Memory B cell (primary cell): ENCODE measurements at places on chromosomes 6 and 20.
A peak's percentile ranks its signal among the peaks of the same experiment; 100 is the strongest.

- no peaks in the 10 kb centered on the region for H3K4me1 ChIP-seq
- H3K27ac ChIP-seq, result no peak overlapping the region
- H3K27me3 ChIP-seq, result no peaks in the 10 kb centered on the region
- H3K4me3 ChIP-seq, result no peak overlapping the region
- no peak for DNase-seq
- no peaks in the 10 kb centered on the region for H3K36me3 ChIP-seq
Observed at GRCh38 chr6:146673069-146673468, 74.3 kb downstream of the ADGB start.

DNA sequence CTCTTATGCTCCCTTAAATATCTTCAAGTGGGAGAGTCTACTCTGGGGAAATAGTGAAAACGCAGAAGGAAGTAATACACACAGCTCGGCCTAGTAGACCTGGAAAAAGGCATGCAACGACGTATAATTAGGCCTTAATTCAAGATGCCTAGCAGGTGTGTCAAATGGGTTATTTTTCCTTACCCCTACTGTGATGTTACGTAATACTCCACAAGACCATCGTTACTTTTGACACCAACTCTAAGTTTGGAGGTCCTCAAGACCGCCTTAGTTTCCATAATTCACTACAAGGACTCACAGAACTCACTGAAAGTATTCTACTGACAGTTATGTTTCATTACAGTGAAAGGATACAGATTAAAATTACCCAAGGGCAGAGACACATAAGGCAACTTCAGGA lies 1024.3 kb upstream of the MAP3K7 start:
- H3K36me3 ChIP-seq, result no peaks in the 10 kb centered on the region
- no peaks in the 10 kb centered on the region for H3K27me3 ChIP-seq
- H3K4me3 ChIP-seq, result no peak overlapping the region
- H3K4me1 ChIP-seq, result no peaks in the 10 kb centered on the region

DNA sequence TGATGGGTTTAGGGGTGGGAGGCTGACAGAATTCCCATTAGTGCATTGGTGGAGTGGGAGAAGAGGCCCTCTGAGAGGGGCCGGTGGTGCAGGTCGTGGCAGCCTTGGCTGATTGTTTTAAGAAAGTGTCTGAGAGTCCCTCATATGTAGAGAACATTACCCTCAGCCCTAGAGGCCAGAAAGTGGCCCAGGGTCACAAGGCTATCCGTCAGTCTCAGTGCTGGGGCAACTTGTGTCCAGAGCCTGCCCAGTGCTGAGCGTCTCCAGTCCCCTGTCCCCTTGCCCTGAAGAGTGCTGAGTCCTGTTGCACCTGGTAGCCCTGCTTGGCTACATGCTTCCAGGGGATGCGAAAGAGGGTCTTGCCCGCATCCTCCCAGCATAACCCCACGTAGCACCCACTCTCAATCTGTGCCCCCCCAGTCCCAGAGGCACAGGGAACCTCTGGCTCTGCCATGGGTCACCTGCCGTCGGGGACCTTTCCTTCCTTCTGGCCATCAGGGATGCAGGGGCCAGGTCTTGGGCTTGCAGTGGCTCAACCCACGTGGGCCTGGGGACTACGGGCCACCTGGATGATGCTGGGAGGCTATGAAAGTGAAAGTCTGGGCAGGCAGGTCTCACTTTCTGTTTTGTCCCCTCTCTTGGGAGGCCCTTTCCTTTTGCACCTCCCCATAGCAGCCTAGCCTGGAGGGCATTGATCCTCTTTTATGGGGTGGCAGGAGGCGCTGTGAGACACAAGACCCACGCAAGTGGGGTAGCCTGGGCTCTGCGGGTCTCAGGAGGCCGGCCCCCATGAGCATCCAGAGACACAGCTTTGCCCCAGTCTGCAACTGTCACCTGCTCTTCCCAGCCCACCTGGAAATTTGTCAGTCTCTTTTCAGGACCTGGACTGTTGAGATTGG lies 12.2 kb downstream of the DUSP15 start:
- H3K36me3 ChIP-seq, result no peaks in the 10 kb centered on the region
- peaks cover 7% of the 10 kb centered on the region for H3K27me3 ChIP-seq
- DNase-seq, result peak; percentile 49
- H3K27ac ChIP-seq, result no peak overlapping the region
- H3K4me3 ChIP-seq, result no peak overlapping the region

GRCh38 chr20:55693641-55694040 lies 311.7 kb downstream of the CBLN4 start:
- H3K4me3 ChIP-seq, result no peak overlapping the region
- H3K4me1 ChIP-seq, result no peaks in the 10 kb centered on the region
- no peak overlapping the region for H3K27ac ChIP-seq
- DNase-seq, result no peak

DNA sequence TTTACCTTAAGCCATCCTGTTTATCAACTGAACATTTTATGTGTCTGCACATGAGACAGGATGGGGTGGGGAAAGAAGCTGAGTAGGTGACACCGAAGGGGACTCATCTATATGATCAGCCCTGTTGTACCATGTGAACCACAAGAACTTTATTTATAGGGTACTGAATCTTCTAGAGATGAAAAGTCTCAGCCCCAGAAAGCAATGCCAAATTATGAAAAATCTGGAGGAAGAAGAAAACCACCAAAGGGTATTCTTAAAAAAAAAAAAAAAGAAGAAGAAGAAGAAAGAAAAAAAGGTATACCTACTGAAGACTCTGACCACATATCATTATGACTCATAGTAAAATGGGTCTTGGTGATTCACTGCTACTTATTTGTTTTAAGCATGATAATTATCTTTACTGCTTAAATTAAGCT lies 39.8 kb upstream of the HBS1L start:
- H3K4me1 ChIP-seq, result no peaks in the 10 kb centered on the region
- H3K27me3 ChIP-seq, result no peaks in the 10 kb centered on the region
- no peaks in the 10 kb centered on the region for H3K36me3 ChIP-seq
- no peak for DNase-seq
- no peak overlapping the region for H3K4me3 ChIP-seq
- no peak overlapping the region for H3K27ac ChIP-seq

DNA sequence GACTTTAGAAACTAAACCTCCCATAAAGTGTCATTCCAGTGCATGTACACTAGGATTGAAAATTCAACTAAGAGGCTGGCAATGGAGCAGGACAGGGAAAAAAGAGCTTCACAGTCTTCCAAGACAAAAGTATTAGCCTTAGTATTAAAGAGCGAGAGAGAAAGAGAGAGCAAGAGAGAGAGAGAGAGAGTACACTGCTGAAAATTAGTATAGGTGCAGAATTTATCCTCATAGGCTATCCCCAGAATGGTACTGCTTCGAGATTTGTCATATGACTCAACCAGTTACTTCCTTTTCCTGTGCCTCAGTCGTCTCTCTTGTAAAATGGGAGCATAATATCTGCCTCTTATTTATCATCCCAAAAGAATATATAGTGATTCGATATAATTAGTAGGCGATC lies 543.2 kb upstream of the JARID2 start:
- H3K27me3 ChIP-seq, result no peaks in the 10 kb centered on the region
- DNase-seq, result no peak
- H3K4me1 ChIP-seq, result peaks cover 5% of the 10 kb centered on the region
- peaks cover 1% of the 10 kb centered on the region for H3K36me3 ChIP-seq
- no peak overlapping the region for H3K27ac ChIP-seq

- H3K4me1 ChIP-seq, result peaks cover 3% of the 10 kb centered on the region
- no peaks in the 10 kb centered on the region for H3K27me3 ChIP-seq
- DNase-seq, result peak; percentile 63
- no peak overlapping the region for H3K27ac ChIP-seq
- no peaks in the 10 kb centered on the region for H3K36me3 ChIP-seq
Observed at GRCh38 chr6:155327326-155328073, 13.2 kb upstream of the TFB1M start.

GRCh38 chr6:158913580-158913979 lies 86.4 kb downstream of the RSPH3 start:
- H3K27me3 ChIP-seq, result no peaks in the 10 kb centered on the region
- DNase-seq, result no peak

GRCh38 chr20:16476032-16476431 lies 97.2 kb downstream of the KIF16B start:
- peak; percentile 26 for DNase-seq
- H3K27ac ChIP-seq, result no peak overlapping the region
- no peaks in the 10 kb centered on the region for H3K27me3 ChIP-seq
- peaks cover 20% of the 10 kb centered on the region for H3K36me3 ChIP-seq

DNA sequence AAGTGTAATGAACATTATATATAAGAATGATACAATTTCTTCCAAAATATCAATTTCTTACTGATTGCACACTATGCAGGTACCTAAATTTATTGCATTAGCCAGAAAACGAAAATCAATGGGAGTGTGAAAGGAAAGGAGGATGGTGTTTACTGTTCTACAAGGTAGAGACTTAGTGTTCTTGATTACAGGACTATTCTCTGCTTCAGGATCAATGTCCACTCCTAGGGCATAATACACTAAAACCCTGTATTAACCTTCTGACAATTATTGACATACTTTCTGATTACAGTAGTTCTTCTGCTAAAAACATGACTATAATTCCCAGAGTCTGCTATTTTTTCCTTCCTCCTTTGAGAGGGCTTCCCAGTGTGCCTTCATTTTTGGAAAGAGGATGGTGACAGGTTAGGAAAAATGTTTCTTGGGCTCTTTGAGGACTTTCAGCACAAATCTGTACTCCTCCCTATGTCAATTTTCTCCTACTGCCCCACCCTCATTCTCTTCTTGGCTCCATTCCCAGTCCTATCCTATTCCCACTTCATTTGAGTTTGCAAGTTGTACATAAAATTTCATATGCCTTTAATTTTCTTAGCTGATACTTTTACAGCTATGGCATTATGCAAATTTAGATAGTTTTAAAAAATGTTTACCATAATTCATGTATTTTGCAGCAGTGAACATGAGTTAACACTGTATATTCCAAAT lies 278.9 kb downstream of the CENPW start:
- no peak overlapping the region for H3K27ac ChIP-seq
- H3K4me3 ChIP-seq, result no peak overlapping the region
- no peaks in the 10 kb centered on the region for H3K36me3 ChIP-seq
- no peaks in the 10 kb centered on the region for H3K27me3 ChIP-seq
- no peaks in the 10 kb centered on the region for H3K4me1 ChIP-seq
- no peak for DNase-seq

GRCh38 chr20:2292416-2293110 lies 3.2 kb upstream of the TGM3 start:
- H3K4me1 ChIP-seq, result peaks cover 19% of the 10 kb centered on the region
- DNase-seq, result no peak
- H3K4me3 ChIP-seq, result no peak overlapping the region
- H3K36me3 ChIP-seq, result no peaks in the 10 kb centered on the region

DNA sequence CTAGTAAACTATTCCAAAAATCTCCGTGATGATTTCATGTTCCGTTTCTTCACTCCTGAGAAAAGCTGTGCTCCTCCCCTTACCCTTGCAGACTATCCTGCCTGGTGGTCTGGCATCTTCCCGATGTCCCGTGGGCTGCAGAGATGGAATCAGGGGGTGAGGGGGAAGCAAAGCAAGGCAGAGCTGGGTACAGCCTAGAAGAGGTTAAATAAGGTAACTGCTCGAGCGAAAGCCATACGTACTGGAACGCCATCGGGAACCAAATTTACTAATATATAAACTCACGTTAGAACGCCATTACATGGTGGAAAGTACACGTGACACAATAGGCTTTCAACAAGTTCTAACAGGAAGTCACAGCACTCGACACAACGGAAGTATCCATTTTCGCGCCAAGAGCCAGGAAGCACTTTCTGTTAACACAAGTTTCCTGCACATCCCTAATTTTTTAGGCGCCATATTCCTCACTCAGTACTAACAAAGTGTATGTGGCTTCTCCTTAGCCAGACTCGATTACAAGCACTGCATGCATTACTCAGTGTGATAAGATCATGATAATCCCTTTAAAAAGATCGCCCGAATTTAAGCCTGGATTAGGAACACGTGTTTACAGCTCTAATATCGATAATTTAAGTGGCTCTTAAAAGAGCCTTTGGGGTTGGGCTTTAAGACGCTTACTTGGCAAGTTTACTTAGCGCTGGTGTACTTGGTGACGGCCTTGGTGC lies 101.6 kb upstream of the PRSS16 start:
- H3K4me1 ChIP-seq, result peaks cover 16% of the 10 kb centered on the region
- H3K36me3 ChIP-seq, result no peaks in the 10 kb centered on the region
- H3K27ac ChIP-seq, result no peak overlapping the region
- DNase-seq, result no peak
- no peak overlapping the region for H3K4me3 ChIP-seq

DNA sequence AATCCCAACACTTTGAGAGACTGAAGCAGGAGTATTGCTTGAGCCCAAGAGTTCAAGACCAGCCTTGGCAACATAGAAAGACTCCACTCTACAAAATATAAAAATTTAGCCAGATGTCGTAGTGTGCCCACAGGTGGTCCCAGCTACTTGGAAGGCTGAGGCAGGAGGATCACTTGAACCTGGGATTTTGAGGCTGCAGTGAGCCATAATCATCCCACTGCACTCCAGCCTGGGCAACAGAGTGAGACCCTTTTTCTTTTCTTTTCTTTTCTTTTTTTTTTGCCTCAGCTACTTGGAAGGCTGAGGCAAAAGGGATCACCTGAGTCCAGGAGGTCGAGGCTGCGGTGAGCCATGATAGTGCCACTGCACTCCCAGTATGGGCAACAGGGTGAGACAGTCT lies 17.9 kb downstream of the FASTKD5 start:
- H3K27ac ChIP-seq, result no peak overlapping the region
- H3K36me3 ChIP-seq, result peaks cover 14% of the 10 kb centered on the region
- DNase-seq, result no peak
- H3K4me1 ChIP-seq, result peaks cover 5% of the 10 kb centered on the region

DNA sequence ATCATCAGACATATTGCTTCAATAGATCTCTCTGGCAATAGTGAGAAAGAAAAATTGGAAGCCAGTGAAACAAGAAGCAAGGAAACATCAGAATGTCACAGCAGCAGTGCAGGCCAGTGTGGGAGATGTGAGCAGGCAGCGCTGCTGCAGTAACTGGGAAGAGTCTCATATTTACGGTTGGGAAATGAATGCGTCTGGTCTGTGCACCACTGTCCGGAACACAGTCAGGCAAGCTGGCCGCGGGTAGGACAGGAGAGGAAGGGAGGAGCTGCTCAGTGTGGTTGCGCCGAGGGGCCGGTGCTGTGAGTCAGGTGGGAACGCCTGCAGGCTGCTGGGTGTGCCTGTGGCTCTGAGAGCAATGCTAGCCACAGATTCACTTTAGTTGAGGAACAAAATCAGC lies 6.4 kb upstream of the PSMG4 start:
- H3K27ac ChIP-seq, result no peak overlapping the region
- peaks cover 4% of the 10 kb centered on the region for H3K4me1 ChIP-seq
- H3K36me3 ChIP-seq, result peaks cover 3% of the 10 kb centered on the region
- no peak overlapping the region for H3K4me3 ChIP-seq
- H3K27me3 ChIP-seq, result peaks cover 18% of the 10 kb centered on the region
- no peak for DNase-seq

- peaks cover 6% of the 10 kb centered on the region for H3K4me1 ChIP-seq
- no peaks in the 10 kb centered on the region for H3K36me3 ChIP-seq
- no peak overlapping the region for H3K4me3 ChIP-seq
- peaks cover 31% of the 10 kb centered on the region for H3K27me3 ChIP-seq
Observed at GRCh38 chr6:131947986-131948661, 3.0 kb downstream of the CCN2 start.

- H3K4me3 ChIP-seq, result no peak overlapping the region
- H3K27me3 ChIP-seq, result no peaks in the 10 kb centered on the region
- no peaks in the 10 kb centered on the region for H3K36me3 ChIP-seq
- H3K4me1 ChIP-seq, result no peaks in the 10 kb centered on the region
- DNase-seq, result no peak
Observed at GRCh38 chr6:106056060-106056745, 29.9 kb upstream of the PRDM1 start.

- no peak overlapping the region for H3K4me3 ChIP-seq
- H3K27ac ChIP-seq, result no peak overlapping the region
- no peak for DNase-seq
- H3K4me1 ChIP-seq, result no peaks in the 10 kb centered on the region
- no peaks in the 10 kb centered on the region for H3K27me3 ChIP-seq
- no peaks in the 10 kb centered on the region for H3K36me3 ChIP-seq
Observed at GRCh38 chr6:74597266-74597665, 608.6 kb downstream of the COL12A1 start.
